ENCODE measurements at places on chromosomes 2 and 18. TPM values are rescaled to one million over a fixed set of nuclear protein-coding genes. Genes with fewer than 3 reads are reported as not detected.

- no peak for DNase-seq
- no peaks in the 10 kb centered on the region for H3K36me3 ChIP-seq
- H3K27ac ChIP-seq, result no peak overlapping the region
These were observed 314.6 kb downstream of the CNTNAP5 start for GRCh38 chr2:124339709-124340108.

DNA sequence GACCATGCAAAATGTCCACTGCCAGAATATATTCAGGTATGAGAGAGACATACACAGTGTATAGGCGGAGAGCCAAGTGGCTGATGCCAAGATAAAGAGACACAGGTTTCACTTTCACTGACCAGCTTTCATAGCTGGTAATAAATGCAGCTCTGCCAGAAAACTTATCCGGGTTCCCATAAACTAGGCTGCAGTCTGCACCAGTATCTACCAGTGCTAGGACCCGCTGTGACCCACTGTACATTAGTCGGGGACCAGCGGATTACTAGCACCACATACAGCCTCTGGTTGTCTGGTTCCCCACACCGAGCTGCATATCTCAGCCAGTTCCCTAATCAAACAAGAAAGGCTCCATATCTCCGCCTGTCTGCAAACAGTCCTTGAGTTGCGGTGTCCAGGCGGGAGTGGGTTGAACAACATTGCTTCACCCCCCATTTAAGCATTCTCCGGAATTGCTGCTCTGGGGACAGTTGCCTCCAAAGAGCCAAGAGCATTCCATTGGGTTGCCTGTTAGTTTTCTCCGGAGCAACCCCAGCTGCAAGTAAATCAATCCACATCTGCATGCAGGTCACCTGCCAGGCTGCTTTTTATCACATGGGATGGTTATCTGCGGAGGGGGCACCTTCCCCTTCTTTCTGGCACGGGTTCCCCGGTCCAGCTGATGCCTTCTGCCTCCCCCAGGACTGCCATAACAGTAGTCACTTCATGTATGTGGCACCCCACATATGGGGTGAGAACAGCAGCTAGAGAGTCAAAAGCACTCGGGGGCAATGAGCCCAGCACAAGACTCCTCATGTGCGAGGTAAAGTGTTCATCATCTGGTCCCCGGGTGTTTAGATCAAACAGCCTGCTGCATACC is 18.0 kb upstream of the KLHL23 start:
- peak; percentile 74 for DNase-seq
- H3K4me3 ChIP-seq, result peak overlapping the region; percentile 33

DNA sequence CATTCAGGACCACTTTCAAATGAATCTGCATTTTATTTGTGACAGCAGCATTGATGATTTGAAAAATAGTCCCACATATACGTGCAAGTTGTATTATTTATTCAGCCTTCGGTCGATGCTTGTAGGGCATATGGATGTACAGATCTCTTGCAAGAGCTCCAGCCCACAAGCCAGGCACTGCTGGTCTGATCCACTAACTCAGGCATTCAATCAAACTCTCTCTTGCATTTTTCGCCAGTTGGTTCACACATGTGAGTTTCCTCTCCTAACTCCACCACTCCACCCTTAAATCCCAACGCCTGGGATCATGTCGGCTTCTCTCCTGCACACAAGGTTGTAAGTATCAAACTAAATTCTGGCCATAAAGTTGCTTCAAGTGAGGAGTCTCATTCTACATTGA is 318.7 kb downstream of the CYP26B1 start:
- H3K27ac ChIP-seq, result no peak overlapping the region
- H3K4me1 ChIP-seq, result peaks cover 14% of the 10 kb centered on the region
- DNase-seq, result no peak
- H3K27me3 ChIP-seq, result no peaks in the 10 kb centered on the region

DNA sequence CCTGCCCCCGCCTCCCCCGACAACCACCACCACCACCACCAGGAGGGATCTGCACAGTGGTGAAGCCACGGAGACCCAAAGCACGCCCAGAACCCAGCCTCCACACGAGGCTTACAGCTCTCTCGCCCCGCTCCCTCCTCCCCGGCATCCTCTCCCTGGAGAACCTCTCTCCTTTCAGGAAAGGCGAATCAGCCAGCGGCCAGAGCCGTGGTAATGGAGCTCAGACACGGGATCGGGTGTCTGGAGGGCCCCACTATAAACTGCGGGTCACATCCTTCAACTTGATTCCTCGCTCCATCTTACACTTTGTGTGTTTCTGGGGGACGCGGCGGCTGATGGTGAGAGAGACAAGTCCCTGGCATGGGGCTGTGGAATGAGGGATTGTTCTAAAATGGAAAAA is 271.5 kb upstream of the SIX2 start:
- DNase-seq, result no peak
- H3K4me1 ChIP-seq, result no peaks in the 10 kb centered on the region
- no peaks in the 10 kb centered on the region for H3K36me3 ChIP-seq
- no peak overlapping the region for H3K4me3 ChIP-seq
- H3K27ac ChIP-seq, result no peak overlapping the region

- H3K4me3 ChIP-seq, result no peak overlapping the region
These were observed 25.7 kb downstream of the BCL11A start for GRCh38 chr2:60527762-60528161.

GRCh38 chr2:61229936-61230335 is 67.9 kb downstream of the C2orf74 start:
- no peak for DNase-seq
- peaks cover 35% of the 10 kb centered on the region for H3K36me3 ChIP-seq
- no peak overlapping the region for H3K4me3 ChIP-seq
- no peaks in the 10 kb centered on the region for H3K27me3 ChIP-seq
- H3K27ac ChIP-seq, result no peak overlapping the region
- no peaks in the 10 kb centered on the region for H3K4me1 ChIP-seq

GRCh38 chr2:157414050-157414449 is 29.8 kb downstream of the CYTIP start:
- H3K36me3 ChIP-seq, result no peaks in the 10 kb centered on the region
- H3K27me3 ChIP-seq, result no peaks in the 10 kb centered on the region
- H3K4me3 ChIP-seq, result no peak overlapping the region
- H3K27ac ChIP-seq, result no peak overlapping the region
- DNase-seq, result no peak

DNA sequence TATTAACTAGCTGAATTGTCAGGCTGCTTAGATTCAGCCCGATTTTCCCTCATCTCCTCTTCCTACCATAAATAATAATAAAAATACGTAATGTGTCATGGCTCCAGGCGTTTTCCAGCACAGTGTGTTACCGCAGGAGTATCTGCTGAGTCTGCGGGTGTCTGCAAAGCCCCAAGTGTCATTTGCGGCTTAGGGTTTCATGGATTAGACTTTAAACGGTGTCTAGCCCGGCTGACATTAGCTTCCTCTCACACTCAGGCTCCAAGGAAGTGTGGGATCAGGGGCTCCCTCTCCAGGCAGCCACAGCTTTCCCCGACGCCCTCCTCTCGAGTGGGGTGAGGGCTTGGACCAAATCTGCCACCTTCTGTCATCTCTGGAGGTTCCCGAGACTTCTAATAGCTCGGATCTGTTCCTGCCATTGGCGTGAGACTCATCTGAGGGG is 14.1 kb upstream of the HOXD1 start:
- H3K36me3 ChIP-seq, result no peaks in the 10 kb centered on the region
- H3K4me3 ChIP-seq, result no peak overlapping the region
- DNase-seq, result no peak
- no peak overlapping the region for H3K27ac ChIP-seq

- H3K27ac ChIP-seq, result no peak overlapping the region
- no peaks in the 10 kb centered on the region for H3K27me3 ChIP-seq
These were observed 401.9 kb downstream of the LRP1B start for GRCh38 chr2:141728886-141729285.

DNA sequence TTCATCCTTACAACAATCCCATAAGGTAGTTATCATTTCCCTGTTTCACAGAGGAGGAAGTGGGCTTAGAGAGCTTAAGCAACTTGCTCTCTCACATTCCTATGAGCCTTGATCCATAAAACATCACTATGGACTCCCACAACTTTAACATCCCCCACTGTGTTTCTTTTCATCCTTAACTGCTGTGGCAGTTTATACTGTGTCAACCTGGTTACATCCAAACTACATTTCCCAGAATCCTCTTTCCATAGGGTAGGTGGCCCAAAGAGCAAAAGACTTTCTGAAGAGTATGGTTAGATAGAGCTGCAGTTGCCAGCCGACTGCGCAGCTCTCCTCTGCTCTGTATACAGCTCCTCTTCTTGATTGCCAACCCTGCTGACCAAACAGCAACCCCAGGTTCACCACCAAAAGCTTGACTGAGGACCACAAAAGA is 22.5 kb downstream of the MAP3K2 start:
- H3K27me3 ChIP-seq, result no peaks in the 10 kb centered on the region
- no peak overlapping the region for H3K27ac ChIP-seq
- no peaks in the 10 kb centered on the region for H3K4me1 ChIP-seq
- no peak overlapping the region for H3K4me3 ChIP-seq
- no peak for DNase-seq

GRCh38 chr2:36849265-36849664 is 117.1 kb downstream of the STRN start:
- H3K27me3 ChIP-seq, result no peaks in the 10 kb centered on the region
- H3K4me3 ChIP-seq, result no peak overlapping the region
- DNase-seq, result no peak
- H3K4me1 ChIP-seq, result no peaks in the 10 kb centered on the region

DNA sequence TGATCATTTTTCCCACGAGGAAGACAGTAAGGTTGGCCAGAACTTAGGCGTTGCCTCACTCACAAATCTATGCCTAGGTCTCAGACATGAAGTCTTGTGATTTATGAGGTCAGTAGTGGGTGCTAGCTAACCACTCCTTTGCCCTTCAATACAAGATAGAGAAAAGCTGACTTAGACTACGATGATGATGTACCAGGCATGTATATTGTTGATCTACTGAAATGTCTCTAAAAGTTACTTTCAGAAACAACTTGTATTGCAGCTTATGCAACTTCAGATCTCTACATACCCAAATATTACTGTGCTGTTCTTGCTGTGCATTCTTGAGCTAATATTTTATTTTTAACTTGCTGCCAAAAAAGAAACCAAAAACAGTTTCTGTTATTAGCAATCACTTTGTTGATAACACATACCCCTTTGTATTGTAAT is 30.6 kb downstream of the MAPRE2 start:
- no peak for DNase-seq
- H3K4me1 ChIP-seq, result no peaks in the 10 kb centered on the region
- H3K27me3 ChIP-seq, result no peaks in the 10 kb centered on the region

DNA sequence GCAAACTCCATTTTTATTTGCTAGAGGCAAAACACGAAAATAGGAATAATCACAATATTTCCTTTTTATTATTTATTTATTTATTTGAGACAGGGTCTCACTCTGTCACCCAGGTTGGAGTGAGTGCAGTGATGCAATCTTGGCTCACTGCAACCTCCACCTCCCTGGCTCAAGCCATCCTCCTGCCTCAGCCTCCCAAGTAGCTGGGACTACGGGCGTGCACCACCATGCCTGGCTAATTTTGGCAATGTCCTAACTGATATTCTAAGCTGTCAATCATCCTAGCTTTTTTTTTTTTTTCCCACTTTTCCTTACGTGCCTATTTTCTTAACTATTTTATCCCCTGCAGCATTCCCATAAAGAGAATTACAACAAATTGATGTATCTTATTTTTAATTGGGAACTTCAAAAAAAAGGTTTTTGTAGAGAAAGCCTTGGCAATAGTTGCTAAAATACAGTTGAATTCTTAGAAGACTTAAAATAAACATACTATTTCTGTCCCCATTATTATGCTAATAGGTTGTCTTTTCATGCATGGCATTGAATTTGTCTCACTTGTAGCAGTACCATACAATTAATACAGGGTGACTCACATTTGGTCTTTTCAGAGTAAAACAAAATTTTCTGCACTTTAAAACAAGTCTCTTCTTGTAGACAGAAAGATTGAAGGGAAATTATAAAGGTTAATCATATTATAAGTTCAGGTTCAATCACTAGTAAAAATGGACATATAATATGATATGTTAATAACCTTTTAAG is 153.5 kb downstream of the SLC39A10 start:
- no peaks in the 10 kb centered on the region for H3K27me3 ChIP-seq
- no peak overlapping the region for H3K4me3 ChIP-seq
- DNase-seq, result no peak
- no peaks in the 10 kb centered on the region for H3K36me3 ChIP-seq

- H3K27me3 ChIP-seq, result no peaks in the 10 kb centered on the region
- no peak overlapping the region for H3K4me3 ChIP-seq
- no peaks in the 10 kb centered on the region for H3K4me1 ChIP-seq
These were observed 52.9 kb downstream of the SATB2 start for GRCh38 chr2:199404841-199405240.

- no peak for DNase-seq
- H3K4me3 ChIP-seq, result no peak overlapping the region
These were observed 61.4 kb upstream of the ACSL3 start for GRCh38 chr2:222799262-222799918.

DNA sequence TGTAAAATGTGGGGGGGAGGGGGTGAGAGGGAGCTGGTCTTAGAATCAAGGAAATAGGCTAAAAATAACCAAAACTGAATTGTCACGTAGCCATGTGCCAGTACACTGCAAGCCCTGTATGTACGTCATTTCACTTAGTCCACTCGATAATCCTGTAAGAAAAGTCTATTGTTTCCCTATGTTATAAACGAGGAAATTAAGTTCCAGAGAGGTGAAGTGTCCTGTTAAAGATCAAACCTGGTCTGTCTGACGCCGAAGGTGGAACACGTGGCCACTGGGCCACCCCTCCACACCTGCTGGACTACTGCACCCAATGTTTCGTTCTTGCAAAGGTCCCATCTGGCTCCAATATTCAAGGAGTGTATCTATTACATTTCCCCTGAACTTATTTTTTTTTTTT is 29.6 kb downstream of the TFCP2L1 start:
- no peaks in the 10 kb centered on the region for H3K27me3 ChIP-seq
- peak; percentile 42 for DNase-seq
- H3K4me1 ChIP-seq, result peaks cover 6% of the 10 kb centered on the region
- no peak overlapping the region for H3K4me3 ChIP-seq

DNA sequence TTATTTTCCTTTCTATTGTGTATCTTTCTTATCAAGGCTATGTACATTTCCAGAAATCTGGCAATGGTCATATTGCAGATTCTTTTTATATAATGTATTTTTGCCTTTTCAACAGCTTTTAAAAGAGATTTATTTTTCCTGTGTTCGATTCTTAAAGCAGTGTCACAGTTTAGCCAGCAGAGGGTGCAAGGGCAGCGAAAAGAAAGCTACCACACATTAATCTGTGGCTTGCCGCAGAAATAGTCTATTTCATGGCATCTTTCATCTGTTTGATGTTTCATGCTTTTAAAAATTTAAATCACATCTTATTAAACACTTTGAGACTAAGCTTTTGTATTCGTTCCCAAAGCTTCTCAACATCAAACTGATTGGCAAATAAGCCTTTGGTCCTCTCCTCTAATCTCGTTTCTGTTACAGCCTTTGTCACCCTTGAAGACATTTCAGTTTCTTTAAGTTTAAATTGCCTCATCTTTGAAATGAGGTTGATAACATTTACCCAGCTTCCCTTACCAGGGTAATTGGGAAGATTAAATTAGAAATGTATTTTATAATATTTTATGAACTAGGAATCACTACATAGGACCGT is 73.3 kb downstream of the PIK3C3 start:
- H3K4me1 ChIP-seq, result no peaks in the 10 kb centered on the region
- no peaks in the 10 kb centered on the region for H3K27me3 ChIP-seq
- DNase-seq, result no peak
- no peak overlapping the region for H3K4me3 ChIP-seq

ONECUT2 gene
- not detected for polyA plus RNA-seq

FSHR gene
- not detected for polyA plus RNA-seq

RAB6C gene
- polyA plus RNA-seq, result not detected

DTNA gene
- 3.8 TPM for polyA plus RNA-seq

METTL8 gene
- 4.9 TPM for polyA plus RNA-seq

LRRC30 gene
- polyA plus RNA-seq, result not detected

BCL2 gene
- 3.6 TPM for polyA plus RNA-seq

ERFE gene
- polyA plus RNA-seq, result not detected

ELP2 gene
- polyA plus RNA-seq, result 14.3 TPM

CABLES1 gene
- 5.1 TPM for polyA plus RNA-seq

ATP8B1 gene
- 94.1 TPM for polyA plus RNA-seq
